ENCODE measurements at places on chromosomes 3 and 15. TPM values are rescaled to one million over a fixed set of nuclear protein-coding genes. Genes with fewer than 3 reads are reported as not detected.

Gene ACAN
- total RNA-seq, result 1,316 TPM

Gene PSMA4
- 269 TPM for total RNA-seq

Gene MRPS25
- total RNA-seq, result 14.2 TPM

Gene GREM1
- total RNA-seq, result 39.1 TPM

Gene POLR2H
- 86.0 TPM for total RNA-seq

Gene CNTN4
- not detected for total RNA-seq

Gene ARID3B
- total RNA-seq, result 2.4 TPM

Gene CFAP20DC
- total RNA-seq, result 4.2 TPM

Gene GABRA5
- total RNA-seq, result under 0.01 TPM

Gene CNTN6
- total RNA-seq, result under 0.01 TPM

Gene KLHDC8B
- 17.2 TPM for total RNA-seq

Gene MAGI1
- total RNA-seq, result 27.0 TPM

Gene CLDN18
- total RNA-seq, result under 0.01 TPM

Gene GALNT15
- 26.9 TPM for total RNA-seq

Gene AGBL1
- total RNA-seq, result not detected

Gene ERICH6
- total RNA-seq, result not detected

Gene TMEM45A
- 99.8 TPM for total RNA-seq

Gene CLSTN2
- total RNA-seq, result 11.3 TPM
